NCI-H226 (cell line): ENCODE measurements at places on chromosomes 2 and 18.

- no peak for DNase-seq
Observed at GRCh38 chr2:166424841-166425240, 49.1 kb upstream of the SCN9A start.

GRCh38 chr18:77481541-77481940 lies 231.9 kb downstream of the GALR1 start:
- DNase-seq: no peak

GRCh38 chr2:113118263-113118657 lies 9.1 kb upstream of the IL1RN start:
- no peak for DNase-seq

- no peak for DNase-seq
Observed at GRCh38 chr2:54259413-54260240, 3.6 kb upstream of the TSPYL6 start.

DNA sequence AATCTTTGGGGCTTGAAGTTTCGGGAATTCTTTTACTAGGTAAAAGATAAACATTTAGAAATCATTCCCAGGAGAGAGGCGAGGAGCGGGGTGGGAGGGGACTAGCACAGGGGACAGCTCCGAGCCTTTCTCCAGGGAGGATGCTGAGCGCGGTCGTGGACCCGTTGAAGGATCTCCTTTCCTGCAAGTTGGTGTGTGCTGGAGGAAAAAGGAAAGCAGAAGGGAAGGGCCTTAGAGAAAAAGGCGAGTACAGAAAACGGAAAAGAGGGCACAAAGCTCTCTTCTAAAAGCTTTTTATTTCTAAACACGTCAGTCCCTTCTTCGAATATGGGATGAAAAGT lies 640 bp downstream of the SLC39A6 start:
- DNase-seq: no peak

- peak; percentile 92 for DNase-seq
Observed at GRCh38 chr2:31945572-31945935, 65.3 kb downstream of the MEMO1 start.

GRCh38 chr2:124248386-124248785 lies 223.3 kb downstream of the CNTNAP5 start:
- DNase-seq: no peak
